ENCODE measurements at places on chromosomes 4 and X.

- DNase-seq = no peak
Observed at GRCh38 chrX:85012098-85012497, 8.4 kb downstream of the APOOL start.

- no peak for DNase-seq
Observed at GRCh38 chr4:137968956-137969678, 273.0 kb downstream of the SLC7A11 start.

- peak; percentile 68 for DNase-seq
Observed at GRCh38 chr4:7649741-7650531, 215.2 kb upstream of the PSAPL1 start.

- no peak for DNase-seq
Observed at GRCh38 chr4:168221301-168221700, 97.3 kb downstream of the DDX60 start.

GRCh38 chr4:23930750-23931488, 41.1 kb upstream of the PPARGC1A start:
- no peak for DNase-seq

DNA sequence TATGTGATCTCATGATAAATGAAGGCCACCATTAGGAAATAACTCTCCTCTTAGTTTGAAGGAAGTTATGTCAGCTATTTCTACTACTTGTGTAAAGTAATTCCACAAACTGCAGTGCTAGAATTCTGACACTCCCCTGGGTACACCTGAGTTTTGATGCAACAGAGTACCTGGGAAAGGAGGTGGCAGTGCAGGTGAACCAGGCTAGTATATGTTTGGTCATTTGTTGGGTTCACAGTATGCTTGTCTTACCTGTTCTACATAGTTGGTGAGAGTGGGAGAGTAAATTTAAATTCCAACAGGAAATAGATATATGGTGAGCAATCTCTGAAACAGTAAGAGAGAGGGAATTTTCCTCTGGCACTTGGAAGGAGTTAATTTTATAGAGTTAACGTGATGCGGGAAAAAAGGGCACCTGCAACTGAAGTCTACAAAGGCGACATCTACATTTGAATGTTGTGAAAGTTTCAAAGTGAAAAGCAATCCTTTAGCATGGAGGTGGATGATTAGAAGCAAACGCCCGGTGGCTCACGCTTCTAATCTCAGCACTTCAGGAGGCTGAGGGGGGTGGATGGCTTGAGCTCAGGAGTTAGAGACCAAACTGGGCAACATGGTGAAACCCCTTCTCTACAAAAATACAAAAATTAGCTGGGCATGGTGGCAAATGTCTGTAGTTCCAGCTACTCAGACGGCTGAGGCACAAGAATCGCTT, 8.3 kb upstream of the SLC10A6 start:
- no peak for DNase-seq

GRCh38 chrX:72203421-72203820, 21.9 kb downstream of the PIN4 start:
- DNase-seq = no peak

GRCh38 chr4:41323179-41323578, 66.5 kb downstream of the UCHL1 start:
- no peak for DNase-seq

- DNase-seq = no peak
Observed at GRCh38 chrX:154595559-154596249, 10.8 kb downstream of the CTAG1A start.

- DNase-seq = peak; percentile 44
Observed at GRCh38 chrX:78331708-78332107, 4.3 kb upstream of the CYSLTR1 start.

DNA sequence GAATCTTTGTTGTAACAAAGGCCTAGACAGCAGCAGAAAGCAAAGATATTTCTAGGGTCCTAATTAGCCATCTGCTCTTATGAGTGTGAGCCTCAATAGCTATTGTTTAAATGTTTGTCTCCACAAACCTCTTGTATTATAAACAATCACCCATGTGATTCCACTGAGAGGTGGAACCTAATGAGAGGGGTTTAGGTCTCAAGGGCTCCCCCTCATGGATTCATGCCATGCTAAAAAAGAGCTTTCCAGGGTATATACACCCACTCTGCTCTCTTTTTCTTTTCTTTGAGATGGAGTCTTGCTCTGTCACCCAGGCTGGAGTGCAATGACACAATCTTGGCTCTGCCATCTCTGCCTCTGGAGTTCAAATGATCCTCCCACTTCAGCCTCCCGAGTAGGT, 42.1 kb downstream of the TRIM61 start:
- DNase-seq = no peak

- DNase-seq = peak; percentile 72
Observed at GRCh38 chrX:40644821-40645358, 2.5 kb downstream of the CXorf38 start.

- peak; percentile 57 for DNase-seq
Observed at GRCh38 chr4:69830560-69831269, 29.2 kb downstream of the SULT1E1 start.

DNA sequence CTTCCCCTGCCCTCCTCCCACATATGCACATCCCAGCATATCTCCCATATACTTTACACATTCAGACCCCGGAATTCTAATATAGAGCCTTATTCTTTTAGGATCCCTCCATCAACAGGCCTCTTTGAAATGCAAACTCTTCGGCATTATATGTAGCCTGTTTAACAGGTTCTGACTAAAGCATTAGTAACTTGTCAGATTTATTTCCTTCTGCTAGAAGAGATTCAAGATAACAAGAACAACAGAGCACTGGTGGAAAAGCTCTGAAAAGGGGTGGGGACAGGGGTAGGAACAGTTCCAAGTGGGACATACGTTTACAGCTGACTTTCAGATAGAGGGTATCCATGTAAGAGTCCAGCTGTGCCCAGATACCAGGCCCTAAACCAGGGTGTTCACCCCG, 31.7 kb upstream of the PRPS1 start:
- DNase-seq = no peak

GRCh38 chrX:154541896-154542722, 4.5 kb downstream of the G6PD start:
- peak; percentile 75 for DNase-seq

DNA sequence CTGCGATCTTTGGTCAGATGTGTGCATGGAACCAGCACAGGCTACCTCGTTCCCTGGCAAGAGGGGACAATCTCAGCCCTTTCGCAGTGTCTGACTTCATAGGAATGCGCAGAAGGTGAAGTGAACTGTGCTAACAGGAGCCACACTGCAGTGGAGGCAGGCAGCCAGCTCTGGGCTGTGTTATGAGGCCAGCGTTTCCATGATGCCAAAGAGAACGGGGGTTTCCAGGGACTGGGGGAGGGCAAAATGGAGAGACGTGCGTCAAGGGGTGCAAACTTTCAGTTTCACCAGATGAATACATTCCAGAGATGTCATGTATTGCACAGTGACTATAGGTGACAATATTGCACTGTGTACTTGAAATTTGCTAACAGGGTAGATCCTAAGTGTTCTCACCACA, 30.4 kb downstream of the CLDN34 start:
- DNase-seq = no peak

- DNase-seq = no peak
Observed at GRCh38 chr4:11455201-11455835, 26.6 kb upstream of the HS3ST1 start.
